ENCODE measurements at places on chromosomes 3 and 15.

DNA sequence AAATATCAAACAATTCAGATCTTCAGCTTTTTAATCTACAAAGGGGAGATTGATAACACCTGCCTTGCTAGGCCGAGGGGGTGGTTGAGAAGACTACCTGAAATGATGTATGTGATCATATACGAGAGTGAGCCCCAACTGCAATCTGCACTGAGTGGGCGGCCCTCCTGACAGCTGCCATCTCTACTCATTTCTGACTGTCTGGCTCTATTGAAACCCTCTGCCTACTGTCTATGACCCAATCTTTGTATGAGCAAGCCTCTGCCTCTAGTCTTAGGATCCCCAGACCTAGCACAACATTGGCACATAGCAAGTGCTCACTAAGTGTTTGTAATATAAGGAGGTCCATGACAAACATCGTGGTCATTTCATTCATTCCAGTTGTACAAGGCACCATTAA is 144.4 kb upstream of the NR2F2 start:
- DNase-seq: no peak

- no peak for DNase-seq
Observed at GRCh38 chr3:106092792-106093191, 224.0 kb upstream of the CBLB start.

DNA sequence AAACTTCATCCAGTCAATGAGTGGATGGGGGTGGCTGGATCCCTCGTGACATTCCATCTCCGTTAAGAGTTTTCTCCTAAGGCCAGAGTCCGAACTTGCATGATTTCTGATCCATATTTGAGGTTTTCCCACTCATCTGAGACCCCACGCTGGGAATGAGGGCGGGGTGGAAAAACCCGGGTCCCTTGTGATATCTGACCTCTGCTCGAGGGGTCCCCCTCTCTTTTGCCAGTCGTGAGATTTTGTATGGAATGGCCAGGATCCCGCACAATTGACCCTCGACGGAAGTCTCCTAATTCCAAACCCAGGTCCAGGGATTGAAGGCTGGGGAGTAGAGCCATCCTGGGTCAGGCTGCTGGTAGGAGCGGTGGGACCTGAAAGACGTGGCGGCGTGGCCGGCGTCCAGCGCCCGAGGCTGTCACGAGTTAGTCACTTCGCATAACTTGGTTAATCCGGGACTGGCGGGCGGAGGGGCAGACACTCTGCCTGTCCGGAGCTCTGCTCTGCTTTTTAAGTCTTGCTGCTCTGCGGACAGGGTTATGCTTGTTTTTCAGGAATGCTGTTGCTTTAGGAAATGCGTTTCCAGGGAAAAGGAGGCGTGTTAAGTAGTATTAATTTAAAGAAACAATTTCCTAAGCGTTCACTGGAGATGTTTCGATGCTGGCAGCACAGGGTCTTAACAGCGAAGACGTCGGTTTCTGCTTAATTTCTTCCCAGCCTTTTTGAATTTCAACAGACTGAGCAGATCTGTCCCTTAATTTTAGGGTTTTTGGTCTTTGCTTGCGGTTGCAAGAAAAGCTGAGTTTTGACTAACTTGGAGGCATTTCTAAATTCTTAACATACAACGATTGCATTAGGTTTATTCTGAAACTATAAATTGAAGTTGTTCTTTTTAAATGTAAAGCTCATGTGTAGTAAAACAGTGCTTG is 69.7 kb upstream of the LRRFIP2 start:
- DNase-seq: peak; percentile 45

DNA sequence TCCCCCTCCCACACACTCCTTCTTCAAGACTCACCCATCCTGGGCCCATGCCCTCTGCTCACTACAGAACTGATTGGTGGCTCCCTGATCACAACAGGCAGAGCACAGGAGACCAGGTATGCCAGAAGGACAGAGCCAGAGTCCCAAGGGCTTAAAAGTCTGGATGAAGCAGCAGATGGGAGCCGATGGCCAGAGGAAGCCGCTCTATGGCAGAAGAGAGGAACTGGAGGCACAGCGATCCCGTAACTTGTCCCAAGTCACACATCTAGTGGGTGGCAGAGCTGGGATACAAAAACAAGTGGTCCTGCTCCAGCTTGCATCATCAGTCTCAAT is 20.7 kb downstream of the ITGA11 start:
- no peak for DNase-seq

GRCh38 chr3:45826908-45827307 is 15.0 kb downstream of the LZTFL1 start:
- DNase-seq: no peak

DNA sequence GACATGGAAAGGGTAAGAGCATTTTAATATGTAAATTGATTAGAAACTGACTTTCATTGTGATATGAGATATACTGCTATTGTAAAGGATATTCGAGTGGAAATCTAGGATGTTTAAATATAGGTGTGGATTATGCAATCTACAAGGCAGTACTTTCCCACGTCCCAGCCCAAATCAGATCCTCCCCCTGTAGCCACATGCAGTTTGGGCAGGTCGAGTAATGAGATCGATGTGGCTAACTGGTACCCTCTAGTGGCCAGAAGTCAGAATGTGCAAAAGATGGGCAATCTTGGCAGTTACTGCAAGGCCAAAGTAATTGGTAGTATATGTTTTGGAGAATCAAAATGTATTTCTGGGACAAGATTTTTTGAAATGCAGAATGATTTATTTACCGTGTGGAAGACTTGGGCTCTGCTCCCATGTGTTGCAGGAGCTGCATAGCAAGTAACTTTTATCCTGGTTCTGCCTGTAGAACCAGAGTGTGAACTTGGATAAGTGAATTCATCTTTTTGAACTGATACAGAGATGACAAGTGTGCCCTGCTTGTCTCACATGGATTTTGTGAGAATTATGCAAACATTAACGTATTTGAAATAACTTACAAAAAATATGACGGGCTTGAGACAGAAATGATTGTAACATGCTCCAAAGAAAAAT is 94.5 kb upstream of the ADAMTSL3 start:
- DNase-seq: no peak

Data from C1 segment of cervical spinal cord (tissue), 14 donors.